ENCODE measurements at places on chromosomes 1 and 21. TPM values are rescaled to one million over a fixed set of nuclear protein-coding genes. Genes with fewer than 3 reads are reported as not detected.

The SELE gene
- not detected for total RNA-seq

The ALX3 gene
- not detected for total RNA-seq

The UHMK1 gene
- 130 TPM for total RNA-seq

The CENPL gene
- 15.6 TPM for total RNA-seq

The CC2D1B gene
- total RNA-seq: 38.1 TPM

The OR2M2 gene
- not detected for total RNA-seq

The OR6K3 gene
- not detected for total RNA-seq

The GRIK1 gene
- total RNA-seq: not detected

The KRTAP13-2 gene
- not detected for total RNA-seq

The THAP3 gene
- total RNA-seq: 25.7 TPM

The RNU1-2 gene
- 2,224 TPM for total RNA-seq

The ACBD3 gene
- 102 TPM for total RNA-seq

The TPTE gene
- not detected for total RNA-seq

The LCE2C gene
- not detected for total RNA-seq

The RBM15 gene
- 45.5 TPM for total RNA-seq

The RIMKLA gene
- 0.12 TPM for total RNA-seq

The FAM110D gene
- total RNA-seq: under 0.01 TPM

The SPRR2G gene
- total RNA-seq: not detected

The APOBEC4 gene
- not detected for total RNA-seq

The MNDA gene
- total RNA-seq: not detected

The KIF26B gene
- 24.1 TPM for total RNA-seq

The OR2L3 gene
- 0.12 TPM for total RNA-seq

Data from uterine smooth muscle cell (primary cell).